Anterior cingulate cortex (tissue), 58 donors: ENCODE measurements at places on chromosomes 11 and 22.

- DNase-seq, result no peak
These were observed 13.2 kb upstream of the AMPD3 start for GRCh38 chr11:10441652-10442503.

DNA sequence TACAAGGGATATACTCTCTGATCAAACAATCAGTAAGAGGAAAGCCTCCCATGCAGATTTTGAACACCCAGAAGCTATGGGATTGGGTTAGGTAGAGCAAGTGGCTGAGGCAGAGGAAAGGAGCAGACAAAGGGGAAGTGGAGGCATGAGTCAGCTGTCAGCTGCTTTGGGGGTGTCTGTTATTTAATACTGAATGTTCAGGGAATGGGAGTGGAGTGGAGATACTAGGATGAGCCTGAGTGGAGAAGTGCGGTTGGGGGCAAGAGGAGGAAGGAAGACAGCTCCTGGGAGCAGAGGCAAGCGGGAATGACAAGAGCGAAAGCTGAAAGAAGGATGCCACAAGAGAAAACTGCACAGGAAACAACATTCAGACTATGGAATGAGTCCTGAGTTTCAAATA is 22.7 kb upstream of the TMPRSS5 start:
- no peak for DNase-seq

DNA sequence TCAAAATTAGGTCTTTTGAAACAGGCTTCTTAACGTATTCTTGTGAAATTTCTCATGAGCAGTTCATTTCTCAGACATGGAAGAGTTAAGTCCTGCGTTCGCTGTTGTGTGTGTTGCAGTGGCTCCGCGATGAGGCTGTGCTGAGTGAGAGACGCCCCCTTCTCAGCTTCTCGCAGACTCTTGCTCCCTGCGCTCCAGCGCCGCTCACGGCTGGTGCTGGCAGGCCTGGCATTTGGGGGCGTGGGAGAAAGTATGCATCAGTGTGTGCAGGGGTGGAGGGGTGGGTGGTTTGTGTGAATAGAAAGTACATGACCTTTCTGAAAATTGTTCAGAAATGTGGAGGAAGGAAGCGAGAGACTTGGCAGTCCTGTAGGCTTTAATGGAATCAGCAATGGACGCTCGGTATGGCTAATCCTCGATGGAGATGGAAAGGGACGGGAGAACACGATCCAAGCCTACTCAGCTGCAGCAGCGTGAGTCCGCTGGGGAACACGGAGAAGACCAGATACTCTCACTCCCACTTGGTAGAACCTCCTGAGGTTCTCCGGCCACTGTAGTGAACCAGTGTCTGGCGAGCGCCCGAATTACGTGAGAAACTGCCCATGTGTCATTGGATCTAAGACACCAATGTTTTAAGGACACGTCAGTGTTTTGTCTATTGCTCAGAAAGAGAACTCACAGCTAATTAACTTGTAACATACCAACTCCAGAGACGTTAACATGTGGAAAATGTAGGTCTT is 5.9 kb downstream of the TAB1 start:
- DNase-seq, result peak; percentile 50

- no peak for DNase-seq
These were observed 7.7 kb downstream of the KCNQ1 start for GRCh38 chr11:2452321-2453012.

GRCh38 chr22:42717197-42717928 is 3.3 kb downstream of the A4GALT start:
- DNase-seq, result no peak

DNA sequence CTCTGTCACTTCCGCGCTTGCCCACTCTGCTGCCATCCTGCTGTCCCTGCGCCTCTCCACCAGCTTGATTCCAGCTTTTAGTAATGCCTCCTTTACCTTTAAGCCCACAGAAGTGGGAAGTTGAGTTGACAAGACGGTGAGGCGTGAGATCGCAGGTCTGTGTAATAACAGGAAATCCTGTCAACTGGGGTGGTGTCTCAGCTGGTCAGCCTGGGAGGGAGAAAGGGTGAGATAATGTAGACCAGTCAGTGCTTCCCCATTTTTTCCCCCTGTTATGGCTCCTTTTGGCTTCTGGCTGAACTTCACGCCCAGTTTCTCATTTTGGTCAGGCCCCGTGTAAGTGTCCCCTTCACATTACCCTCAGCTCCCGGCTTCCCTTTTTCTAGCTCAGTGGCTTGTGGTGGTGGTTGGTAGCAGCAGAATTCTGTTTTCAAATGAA is 98.9 kb downstream of the TRAF6 start:
- DNase-seq, result no peak

GRCh38 chr11:121426476-121427399 is 25.4 kb upstream of the SORL1 start:
- DNase-seq, result peak; percentile 20

GRCh38 chr11:133127741-133128140 is 404.6 kb downstream of the OPCML start:
- no peak for DNase-seq

DNA sequence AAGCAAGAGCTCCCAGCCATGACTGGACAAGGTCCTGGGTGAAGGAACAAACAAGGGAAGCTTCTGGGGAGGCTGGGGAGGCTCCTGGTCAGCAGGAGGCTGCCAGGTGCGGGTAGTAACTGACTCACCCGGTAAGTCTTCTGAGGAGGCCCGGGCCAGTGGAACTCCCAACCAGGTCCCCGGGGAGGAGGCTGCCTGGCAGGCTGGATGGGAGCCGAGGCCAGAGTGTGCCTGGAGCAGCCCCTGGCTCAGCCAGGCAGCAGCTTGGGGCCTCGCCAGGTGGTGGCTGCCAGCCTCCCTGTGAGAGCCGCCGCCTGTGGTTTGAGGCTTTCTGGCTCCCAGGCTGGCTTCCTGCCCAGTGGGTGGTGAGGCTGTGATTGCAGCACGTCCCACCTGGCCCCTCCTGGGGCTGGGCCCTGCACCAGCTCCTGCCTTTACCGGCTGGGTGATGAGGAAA is 46.2 kb downstream of the IGF2 start:
- DNase-seq, result no peak

- peak; percentile 83 for DNase-seq
These were observed 16.3 kb downstream of the DGKZ start for GRCh38 chr11:46363455-46364005.

DNA sequence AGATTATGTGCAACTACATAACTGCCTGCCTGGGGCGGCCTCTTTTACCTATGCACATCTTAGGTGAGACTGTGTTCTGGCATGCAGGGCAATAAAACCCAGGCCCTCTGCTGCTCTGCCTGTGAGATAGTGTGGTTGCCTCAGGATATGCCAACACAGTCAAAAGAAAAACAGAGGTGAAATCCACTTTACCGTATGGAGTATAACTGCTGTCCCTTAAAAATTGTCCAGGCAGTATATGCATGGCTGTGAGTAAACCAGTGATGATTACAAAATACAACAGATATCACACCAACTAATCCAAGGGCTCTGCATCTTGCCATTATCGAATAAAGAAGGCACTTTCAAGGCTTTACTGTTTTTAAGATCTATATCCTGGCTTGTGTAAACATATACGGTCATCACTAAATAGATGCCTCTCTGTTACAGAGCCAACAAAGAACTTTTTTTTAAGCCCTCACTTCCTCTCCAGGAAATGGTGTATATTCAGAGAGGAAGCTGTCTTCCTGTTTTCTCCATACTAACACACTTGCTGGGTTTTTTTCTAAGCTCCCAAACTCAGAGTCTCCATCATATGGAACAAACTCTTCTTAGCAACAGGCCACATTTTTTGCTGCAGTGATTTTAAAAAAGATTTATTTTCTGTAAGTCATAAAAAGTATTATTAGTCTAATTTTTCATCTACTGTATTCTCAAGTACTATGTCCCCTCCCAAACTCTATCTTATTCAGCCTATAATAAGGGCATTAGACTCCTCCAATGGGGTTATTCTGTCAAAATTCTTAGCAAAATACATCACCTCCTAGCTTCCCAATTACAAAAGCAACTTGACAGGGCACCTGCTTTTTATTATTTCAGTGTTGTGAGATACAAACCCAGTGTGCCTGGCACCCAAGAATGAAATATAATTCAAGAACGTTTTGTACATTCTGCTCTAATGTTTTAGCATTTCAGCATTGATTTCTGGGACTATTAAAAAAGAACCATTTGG is 135.2 kb downstream of the MAML2 start:
- no peak for DNase-seq

GRCh38 chr11:14898355-14898754 is 6.3 kb upstream of the CYP2R1 start:
- DNase-seq, result no peak

GRCh38 chr11:119484741-119485605 is 62.0 kb upstream of the THY1 start:
- no peak for DNase-seq

- DNase-seq, result peak; percentile 91
These were observed 28.5 kb downstream of the RSPH14 start for GRCh38 chr22:23113067-23113846.

DNA sequence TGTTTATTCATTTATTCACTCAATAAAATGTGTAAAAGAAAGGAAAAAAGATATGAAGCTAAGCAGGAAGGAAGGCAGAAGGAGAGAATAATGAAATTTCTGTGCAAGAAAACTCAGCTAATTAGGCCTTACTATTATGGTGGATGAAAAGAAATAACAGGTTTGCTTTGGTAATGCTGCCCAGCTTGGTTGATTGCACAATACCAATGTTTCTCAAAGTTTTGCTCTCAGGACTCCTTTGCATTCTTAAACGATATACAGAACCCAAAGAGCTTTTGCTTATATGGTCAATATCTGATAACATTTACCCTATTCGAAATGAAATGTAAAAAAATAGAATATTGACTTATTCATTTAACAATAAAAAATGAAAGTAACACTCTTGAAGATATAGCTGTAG is 7.3 kb upstream of the CTSC start:
- DNase-seq, result no peak

- peak; percentile 48 for DNase-seq
These were observed 48.8 kb downstream of the FBLN1 start for GRCh38 chr22:45551310-45552016.

GRCh38 chr11:8311366-8311765 is 47.7 kb upstream of the LMO1 start:
- DNase-seq, result no peak

DNA sequence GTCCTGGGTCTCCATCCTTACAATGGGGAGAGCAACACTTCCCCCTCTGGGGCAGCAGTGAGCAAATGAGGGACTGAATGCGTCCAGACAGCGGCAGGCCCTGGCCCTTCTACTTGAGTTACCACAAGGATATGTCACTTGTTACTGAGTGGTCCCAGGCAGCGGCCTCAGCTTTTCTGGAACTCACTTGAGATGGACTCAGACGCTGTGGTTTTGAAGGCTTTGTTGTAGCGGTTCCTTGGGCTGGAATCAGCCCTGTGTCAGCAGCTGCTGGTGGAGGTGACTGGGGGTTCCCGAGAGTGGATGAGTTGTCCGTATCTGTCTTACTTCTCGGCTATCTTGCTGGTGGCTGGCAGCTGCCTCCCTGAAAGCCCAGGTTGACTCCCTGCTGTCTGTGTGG is 77.0 kb downstream of the MICAL2 start:
- DNase-seq, result no peak

GRCh38 chr11:65918211-65919140 is at the start of gene C11orf68:
Gene C11orf68 (minus strand): TSS chr11:65919062. CDS start chr11:65919031, 31 bp downstream.
- no peak for DNase-seq

- no peak for DNase-seq
These were observed 211.8 kb downstream of the LUZP2 start for GRCh38 chr11:24708616-24709015.

DNA sequence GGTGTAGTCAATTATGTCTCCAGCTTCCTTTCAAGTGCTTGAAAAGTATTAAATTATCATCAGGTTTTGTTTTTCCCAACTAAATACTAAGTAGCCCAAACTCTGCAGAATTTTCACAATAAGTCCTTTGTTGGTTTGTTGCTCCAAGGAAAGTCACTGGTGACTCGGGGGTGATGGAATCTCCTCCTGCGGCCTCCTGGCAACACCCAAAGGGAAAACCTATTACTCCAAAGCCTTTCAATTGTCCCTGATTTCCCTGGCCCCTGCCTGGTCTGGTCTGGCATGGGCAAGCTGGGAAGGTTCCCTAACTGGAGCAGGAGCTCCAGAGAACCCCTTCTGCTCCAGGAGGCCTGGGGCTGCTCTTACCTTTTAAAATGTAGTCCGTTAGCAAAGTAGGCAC is 47.9 kb downstream of the FEZ1 start:
- DNase-seq, result peak; percentile 32

- no peak for DNase-seq
These were observed 55.7 kb upstream of the PICALM start for GRCh38 chr11:86124251-86125233.

DNA sequence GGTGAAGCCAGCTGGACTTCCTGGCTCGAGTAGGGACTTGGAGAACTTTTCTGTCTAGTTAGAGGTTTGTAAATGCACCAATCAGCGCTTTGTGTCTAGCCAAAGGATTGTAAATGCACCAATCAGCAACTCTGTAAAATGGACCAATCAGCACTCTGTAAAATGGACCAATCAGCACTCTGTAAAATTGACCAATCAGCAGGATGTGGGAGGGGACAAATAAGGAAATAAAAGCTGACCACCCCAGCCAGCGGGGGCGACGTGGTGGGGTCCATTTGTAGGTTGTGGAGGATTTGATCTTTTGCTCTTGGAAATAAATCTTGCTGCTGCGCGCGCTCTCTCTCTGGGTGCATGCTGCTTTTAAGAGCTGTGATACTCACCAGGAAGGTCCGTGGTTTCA is 202.9 kb downstream of the MIAT start:
- no peak for DNase-seq

GRCh38 chr11:12130180-12130980 is 20.0 kb downstream of the MICAL2 start:
- DNase-seq, result no peak

DNA sequence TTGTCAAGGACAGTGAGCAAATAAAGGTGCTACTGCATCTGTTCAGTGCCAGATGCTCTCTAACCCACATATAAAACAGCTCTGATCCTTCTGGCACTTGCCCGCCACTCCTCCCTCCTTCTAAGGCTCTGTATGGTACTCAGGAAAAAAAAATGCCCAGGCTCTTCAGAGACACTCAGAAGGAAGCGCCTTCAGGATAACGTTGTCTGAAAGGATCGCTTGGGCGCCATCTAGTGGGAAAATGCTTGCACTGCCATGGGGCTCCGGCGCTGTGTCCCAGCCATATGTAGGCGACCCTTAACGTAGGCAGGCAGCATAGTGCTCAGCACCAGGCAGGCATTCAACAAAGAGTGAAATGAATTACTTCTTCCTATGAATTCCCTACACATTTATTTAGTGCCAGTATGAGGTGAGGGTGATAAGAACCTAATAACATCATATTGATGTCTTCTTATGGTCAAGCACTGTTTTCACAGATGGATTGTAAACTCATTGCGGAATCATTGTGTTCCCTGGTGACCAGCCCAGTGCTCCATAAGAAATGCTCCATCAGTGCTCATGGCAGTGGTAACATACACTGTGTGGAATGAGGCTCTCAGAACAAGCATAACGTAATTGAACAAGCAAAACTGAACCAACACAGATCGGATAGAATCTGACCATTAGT is 39.6 kb downstream of the PAMR1 start:
- peak; percentile 73 for DNase-seq

GRCh38 chr11:7592711-7593110 is 78.9 kb downstream of the PPFIBP2 start:
- DNase-seq, result peak; percentile 27
